Colonic mucosa (tissue), 4 donors: ENCODE measurements at places on chromosomes 12 and 14. TPM values are rescaled to one million over a fixed set of nuclear protein-coding genes. Genes with fewer than 3 reads are reported as not detected.

DNA sequence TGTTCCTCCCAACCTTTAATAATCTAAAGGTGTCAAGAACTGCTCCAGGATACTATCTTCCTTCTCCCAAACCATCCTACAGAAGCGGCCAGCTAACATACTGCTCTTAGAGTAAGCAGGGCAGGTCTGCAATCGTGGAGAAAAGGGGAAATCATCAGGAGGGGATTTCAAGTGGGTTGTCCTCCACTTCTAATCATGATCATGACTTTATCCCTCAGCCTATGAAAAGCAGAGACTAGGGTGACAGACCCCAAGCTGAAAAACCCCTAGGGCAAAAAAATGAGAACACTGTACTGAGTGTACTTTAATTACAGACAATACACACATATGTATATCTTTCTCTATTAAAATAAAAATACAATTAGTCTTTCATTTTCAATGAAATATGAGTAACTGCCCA lies 13.9 kb downstream of the DUSP16 start:
- DNase-seq: no peak

DNA sequence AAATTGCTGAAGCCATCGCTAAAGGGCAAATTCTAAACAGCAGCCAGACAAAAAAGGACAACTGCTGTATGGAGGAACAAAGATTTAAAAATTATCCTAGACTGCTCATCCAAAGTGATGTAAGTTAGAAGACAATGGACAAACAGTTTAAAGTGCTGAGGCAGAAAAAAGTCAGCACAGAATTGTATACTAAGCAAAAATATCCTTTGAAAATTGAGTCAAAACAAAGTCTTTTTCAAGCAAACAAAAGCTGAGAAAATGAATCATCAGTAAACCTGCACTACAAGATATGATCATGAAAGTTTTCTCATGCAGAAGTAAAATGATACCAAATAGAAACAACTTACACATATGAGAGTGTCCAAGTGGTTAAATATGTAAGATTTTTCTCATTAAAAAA lies 43.6 kb downstream of the EML5 start:
- no peak for DNase-seq

DNA sequence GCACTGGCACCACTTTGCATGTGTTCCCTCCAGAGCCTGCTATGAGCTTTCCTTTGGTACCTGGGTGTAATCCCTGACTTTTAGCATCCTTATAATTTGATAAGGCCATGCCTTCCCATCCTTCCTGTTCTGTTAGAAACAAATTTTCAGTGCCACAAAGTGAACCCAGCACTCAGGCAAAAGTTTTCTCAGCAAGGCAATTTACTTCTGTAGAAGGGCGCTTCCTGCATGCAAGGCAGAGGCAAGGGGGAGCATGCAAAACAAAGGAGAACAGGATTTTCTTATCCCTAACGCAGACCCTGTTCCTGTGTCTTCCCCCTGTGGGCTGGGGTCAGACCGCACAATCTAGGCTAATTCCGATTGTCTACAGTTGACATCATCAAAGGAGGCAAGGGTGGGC lies 108.7 kb downstream of the RIN3 start:
- DNase-seq: no peak

GRCh38 chr12:27987331-27987730 lies 14.8 kb upstream of the PTHLH start:
- DNase-seq: no peak

- peak; percentile 78 for DNase-seq
These were observed at the start of gene KSR2 for GRCh38 chr12:117968826-117969659. Gene KSR2, minus strand, starts transcription at chr12:117968990. Its CDS starts 735 bp downstream, at chr12:117968255.

- no peak for DNase-seq
These were observed 79.4 kb downstream of the TPH2 start for GRCh38 chr12:72018036-72018435.

DNA sequence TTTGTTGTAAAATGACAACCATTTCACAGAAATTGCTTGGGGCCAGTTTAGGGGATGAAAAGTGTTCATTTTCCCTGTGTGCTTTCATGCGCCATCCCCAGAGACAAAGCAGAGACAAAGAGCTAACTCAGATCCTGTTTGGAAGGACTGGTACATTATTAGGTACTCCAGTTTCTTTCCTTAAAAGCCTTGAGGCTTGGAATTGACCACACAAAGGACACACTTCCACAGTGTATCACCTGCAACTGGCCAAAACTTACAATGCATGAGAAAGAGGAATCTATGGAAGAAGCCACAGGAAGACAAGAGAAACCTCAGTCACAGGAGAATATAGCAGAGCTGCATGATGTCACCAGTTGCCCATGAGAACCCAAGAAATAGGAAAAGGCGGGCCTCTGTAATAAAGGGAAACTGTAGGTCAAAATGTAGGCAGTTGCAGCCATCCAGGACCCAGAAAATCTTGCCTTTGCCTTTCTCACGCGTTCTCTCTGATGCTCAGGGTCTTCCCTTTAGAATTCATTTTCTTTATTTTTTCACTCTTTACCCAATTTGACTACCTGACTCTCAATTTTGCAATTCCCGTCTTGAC lies 339.0 kb downstream of the RMST start:
- no peak for DNase-seq

DNA sequence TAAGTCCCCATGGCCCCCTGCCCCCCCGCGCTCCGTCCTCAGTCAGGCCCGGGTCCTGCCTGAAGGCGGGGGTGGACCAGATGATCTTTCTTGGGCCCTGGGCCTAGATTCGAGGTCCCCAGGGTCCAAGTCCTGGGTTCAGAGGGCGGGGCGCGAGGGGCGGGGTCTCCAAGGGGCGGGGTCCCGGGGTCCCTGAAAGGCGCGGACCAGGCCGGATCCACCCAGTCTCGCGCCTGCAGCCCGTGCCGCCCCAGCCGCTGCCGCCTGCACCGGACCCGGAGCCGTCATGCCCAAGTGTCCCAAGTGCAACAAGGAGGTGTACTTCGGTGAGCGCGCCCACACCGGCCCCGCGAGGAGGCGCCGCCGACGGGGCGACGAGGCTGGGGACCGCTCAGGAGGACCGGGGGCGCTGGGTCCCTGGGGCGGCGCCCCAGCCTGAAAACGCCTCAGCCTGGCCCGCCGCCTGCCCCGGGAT lies 325 bp downstream of the CRIP1 start:
- DNase-seq: peak; percentile 86

GRCh38 chr12:91813701-91814100 lies 331.9 kb downstream of the BTG1 start:
- DNase-seq: no peak

DNA sequence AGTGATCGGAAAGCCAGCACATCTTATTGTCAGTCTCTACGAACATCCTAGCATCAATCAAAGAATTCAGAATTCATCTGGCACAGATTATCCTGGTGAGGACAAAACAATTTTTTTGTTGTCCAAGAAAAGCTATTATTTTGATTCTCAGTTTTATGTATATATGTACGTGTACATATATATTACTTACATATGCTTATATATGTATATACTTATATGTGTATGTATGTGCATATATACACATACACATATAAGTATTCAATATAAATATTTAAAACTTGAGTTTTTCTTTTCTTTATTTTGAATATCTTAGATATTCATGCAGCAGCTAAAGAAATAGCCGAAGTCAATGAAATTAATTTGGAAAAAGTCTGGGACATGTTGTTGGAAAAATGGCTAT lies 77.9 kb downstream of the KNTC1 start:
- no peak for DNase-seq

DNA sequence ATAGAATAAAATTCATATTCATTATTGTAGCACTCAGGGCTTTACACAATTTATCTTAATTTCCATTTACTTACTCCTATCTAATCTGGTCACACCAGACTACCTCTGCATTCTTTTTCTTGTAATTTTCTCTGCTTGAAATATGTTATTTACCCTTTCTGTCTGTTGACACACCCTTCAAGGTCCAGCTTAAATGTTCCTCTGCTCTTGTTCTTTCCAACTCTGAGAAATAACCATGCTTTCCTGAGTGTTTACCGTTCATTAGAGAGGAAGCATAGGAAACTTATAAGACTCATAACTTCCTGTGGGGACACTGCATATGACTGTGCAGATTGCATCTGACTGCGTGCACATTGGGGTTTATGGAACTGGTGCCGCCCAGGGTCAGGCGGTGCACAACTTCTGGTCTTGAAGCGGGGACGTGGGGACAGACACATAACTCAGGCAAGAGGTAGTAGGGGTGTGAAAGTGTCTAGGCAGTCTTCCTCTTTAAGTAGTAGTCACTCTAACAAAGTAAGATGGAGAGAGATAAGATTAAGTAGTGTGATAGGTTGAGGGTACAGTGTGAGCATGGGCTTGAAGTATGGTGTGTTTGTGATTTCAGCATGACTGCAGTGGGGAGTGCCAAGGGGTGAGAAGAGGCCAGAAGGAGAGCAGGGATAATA lies 42.6 kb upstream of the FOXJ2 start:
- peak; percentile 27 for DNase-seq

DNA sequence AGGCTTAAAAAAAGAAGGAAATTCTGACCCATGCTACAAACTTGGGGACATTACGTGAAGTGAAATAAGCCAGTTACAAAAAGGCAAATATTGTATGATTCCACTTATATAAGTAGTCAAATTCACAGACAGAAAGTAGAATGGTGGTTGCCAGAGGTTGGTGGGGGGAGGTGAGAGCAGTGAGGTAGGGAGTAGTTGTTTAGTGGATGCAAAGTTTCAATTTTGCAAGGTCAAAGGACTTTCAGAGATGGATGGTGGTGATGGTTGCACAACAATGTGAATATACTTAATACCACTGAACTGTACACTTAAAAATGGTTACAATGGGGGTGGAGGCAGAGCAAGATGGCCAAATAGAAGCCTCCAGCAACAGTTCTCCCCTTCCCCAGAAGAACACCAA lies 86.2 kb upstream of the PLXNC1 start:
- DNase-seq: no peak

GRCh38 chr14:81091660-81092059 lies 129.1 kb downstream of the GTF2A1 start:
- DNase-seq: no peak

GRCh38 chr14:55572578-55572977 lies 7.4 kb upstream of the KTN1 start:
- DNase-seq: no peak

DNA sequence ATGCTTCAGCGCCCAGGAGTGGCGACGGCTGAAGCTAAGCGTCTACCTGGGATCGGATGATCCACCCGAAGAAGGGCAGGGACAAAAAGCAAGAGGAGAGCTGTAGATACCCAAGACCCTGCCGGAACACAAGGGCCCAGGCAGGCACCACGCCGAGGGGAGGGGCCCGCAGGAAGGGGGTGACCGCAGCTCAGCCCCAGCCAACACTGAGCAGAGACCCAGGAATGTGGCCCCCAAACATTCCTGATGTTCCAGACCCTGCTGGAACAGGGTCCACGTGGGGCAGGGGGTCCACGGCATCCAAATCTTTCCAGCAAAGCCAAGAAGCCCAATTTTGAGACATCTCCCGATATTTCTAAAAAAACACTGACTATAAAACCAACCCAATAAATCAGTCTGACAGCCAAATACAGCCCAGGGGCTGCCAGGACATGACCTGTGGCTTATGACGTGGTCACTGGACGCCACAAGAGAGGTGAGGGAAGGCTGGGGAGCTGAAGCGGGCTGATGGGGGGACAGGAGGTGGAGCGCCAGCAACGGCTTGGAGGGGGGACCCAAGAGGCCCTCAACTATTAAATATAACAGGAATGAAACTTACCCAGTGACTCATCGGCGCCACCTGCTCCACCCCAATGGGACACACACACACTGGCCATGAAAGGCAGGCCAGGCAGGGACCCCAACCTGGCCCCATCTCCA lies 58.9 kb downstream of the NCOR2 start:
- no peak for DNase-seq

GRCh38 chr14:52304248-52304904 lies 9.7 kb upstream of the PTGER2 start:
- no peak for DNase-seq

DNA sequence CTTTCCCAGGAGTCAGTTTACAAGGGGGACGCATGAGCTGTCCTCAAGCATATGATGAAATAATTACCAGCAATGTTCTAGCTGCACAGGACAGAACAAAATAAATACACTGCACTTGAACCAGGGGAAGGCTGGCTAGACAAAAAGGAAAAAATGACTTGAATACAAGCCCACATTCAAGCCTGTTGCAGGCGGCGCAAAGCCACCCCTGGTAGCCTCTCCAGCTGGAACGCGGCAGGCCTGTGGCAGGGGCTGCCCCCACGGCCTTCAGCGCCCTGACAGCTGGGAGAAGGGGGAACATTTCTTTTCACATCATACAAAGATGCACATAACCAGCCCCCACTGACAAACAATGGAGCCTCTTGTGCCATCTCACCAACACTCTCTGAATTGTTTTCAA lies 57.1 kb downstream of the TRAFD1 start:
- no peak for DNase-seq

DNA sequence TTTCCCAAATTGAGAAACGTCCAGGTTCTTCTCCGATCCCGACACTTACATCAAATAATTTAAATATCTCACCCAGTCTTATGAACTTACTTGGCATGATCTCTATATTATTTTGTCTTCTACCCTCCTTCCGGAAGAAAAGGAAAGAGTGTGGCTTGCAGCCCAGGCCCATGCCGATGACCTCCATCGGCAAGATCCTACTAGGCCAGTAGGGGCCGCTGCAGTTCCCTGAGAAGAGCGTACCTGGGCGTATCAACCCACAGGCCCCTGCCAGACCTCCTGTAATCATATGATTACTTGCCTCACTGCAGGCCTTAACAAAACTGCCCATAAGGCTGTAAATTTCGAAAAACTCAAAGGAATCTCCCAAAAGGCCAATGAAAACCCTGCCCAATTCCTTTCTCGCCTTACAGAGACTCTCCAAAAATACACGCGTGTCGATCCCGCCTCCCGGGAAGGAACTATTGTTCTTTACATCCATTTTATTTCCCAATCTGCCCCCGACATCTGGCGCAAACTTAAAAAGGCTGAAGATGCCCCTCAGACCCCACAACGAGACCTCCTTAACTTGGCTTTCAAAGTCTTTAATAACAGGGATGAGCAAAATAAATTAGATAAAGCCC lies 69.6 kb downstream of the MOK start:
- peak; percentile 84 for DNase-seq

DNA sequence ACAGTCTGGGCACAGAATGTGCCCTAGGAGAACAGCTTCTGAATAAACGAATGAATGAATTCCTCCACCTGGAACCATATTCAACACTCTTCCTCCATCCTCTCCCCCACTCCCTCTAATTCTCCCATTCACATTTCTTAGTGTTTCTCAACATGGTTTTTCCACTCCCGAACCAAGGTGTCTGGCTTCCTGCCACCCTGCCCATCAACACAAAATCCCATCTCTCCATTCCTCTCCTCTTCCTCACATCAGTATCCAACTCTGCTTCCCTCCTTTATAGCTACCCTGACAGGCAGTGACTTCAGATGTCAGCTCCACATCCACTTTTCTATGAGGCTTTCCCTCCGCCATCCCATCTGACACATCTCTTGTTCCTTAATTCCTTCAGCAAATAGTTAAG lies 2.9 kb downstream of the TNFRSF1A start:
- no peak for DNase-seq

Gene WDR89
- 12.0 TPM for total RNA-seq

Gene PKP2
- total RNA-seq: 130 TPM

Gene SLC7A7
- 7.0 TPM for total RNA-seq

Gene FAM90A1
- 0.42 TPM for total RNA-seq

Gene COL2A1
- 1.3 TPM for total RNA-seq

Gene CYP27B1
- 1.6 TPM for total RNA-seq

Gene EMC9
- 21.1 TPM for total RNA-seq

Gene ERP27
- total RNA-seq: 0.52 TPM

Gene RFX4
- total RNA-seq: not detected
